ENCODE measurements at places on chromosomes 12 and 14. TPM values are rescaled to one million over a fixed set of nuclear protein-coding genes. Genes with fewer than 3 reads are reported as not detected.

PIWIL1 gene
- polyA plus RNA-seq = 0.08 TPM

- no peak for DNase-seq
Observed at GRCh38 chr12:75774261-75775052, 257.1 kb downstream of the PHLDA1 start.

ALX1 gene
- not detected for polyA plus RNA-seq

DNA sequence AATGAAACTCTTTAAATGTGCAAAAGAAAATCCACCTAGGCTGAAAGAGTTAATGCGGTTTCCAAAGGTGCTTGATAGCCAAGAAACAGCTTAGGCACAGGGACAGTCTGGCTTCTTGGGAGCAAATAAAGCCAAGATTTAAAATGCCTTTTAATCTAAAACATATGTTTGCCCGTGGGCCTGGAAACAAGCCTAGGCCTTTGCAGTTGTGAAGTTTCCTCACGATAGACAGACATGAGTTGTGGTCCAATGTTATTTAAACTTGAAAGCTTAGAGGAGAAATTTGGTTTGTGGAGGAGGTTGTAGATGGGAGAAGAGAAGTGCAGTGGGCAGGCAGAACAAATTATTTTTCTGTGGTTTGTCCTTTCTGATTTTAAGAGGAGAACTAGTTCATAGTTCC is 29.8 kb downstream of the PROX2 start:
- no peak for DNase-seq

GRCh38 chr14:96581902-96582301 is 79.7 kb downstream of the PAPOLA start:
- DNase-seq = no peak

KICS2 gene
- 3.1 TPM for polyA plus RNA-seq

GRCh38 chr12:83432176-83432719 is 745.5 kb downstream of the TMTC2 start:
- DNase-seq = no peak

DNA sequence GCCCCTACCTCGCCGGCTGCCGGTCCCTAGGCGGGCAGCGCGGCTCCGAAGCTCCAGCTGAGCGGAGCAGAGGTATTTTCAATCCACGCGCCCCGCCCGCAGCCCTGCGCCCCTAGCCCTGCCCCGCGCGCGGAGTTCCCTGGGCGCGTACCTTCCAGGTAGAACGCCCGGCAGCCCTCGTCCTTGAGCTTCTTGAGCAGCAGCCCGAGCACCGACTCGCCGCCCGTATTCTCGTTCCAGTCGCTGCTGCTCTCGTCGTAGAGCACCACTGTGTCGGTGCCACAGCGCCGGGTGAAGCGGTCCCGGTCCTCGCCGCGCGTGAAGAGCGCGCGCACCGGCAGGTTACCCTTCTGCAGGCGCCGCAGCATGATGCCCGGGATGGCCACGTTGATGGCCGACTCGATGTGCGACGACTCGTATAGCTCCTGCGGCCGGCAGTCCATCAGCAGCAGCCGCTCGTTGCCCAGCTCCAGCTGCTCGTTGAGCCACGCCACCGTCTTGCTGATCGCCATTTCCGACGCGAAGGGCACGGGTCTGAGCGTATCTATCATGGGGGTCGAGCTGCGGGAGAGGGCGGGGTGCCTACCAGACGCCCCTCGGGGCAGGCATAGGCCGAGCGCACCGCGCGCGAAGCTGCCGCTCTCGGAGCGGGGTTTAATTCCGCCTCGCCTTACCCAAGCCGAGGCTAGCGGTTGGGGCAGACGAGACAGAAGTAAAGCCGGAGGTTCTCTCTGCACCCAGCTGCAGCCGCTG is 636 bp downstream of the DUSP6 start:
- DNase-seq = no peak

GRCh38 chr12:53025250-53025649 is 19.0 kb downstream of the EIF4B start:
- no peak for DNase-seq

SLC10A1 gene
- not detected for polyA plus RNA-seq

DNA sequence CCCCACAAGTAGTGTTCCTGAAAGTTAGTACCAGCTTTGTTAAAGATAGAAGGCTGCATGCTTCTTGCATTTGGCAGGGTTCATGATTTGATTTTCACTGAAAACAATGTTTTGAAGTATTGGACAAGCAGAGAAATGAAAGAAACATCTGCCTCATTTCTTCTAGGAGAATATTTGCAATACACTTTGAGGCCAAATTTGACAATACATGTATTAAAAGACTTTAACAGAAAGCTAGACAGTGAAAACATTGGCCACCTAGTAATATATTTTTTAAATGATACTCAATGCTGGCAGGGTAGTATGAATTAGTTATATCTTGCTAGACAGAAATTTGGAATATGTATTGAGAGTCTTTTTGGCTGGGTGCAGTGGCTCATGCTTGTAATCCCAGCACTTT is 68.5 kb downstream of the GCH1 start:
- no peak for DNase-seq

DIO3 gene
- polyA plus RNA-seq = 3.1 TPM

CEBPE gene
- 0.11 TPM for polyA plus RNA-seq

GRCh38 chr12:91630596-91631293 is 448.1 kb upstream of the DCN start:
- no peak for DNase-seq

GTF2A1 gene
- 16.8 TPM for polyA plus RNA-seq

- no peak for DNase-seq
Observed at GRCh38 chr12:124024263-124024678, 51.3 kb downstream of the ZNF664 start.

DNA sequence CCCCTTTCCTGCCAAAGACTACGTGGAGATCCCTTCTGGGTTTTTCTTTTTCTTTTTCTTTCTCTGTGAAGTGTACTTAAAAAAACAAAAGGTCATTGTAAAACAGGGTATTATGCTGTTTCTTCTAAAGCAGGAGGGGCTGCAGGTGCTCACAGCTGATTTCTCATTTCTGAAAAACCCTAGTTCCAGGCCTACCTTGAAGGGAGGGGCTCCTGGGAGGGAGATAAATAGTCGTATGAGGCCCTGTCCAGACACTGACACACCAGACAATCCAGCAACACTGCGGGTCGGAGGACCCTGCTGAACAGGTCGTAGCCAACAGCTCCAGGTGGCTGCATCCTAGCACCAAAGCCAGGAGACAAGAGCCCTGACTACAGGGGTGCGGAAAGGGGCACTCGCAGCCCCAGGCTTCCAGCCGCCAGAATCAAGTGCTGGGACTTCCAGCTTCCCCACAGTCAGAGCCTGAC is 41.1 kb downstream of the PSMA6 start:
- DNase-seq = no peak

DNA sequence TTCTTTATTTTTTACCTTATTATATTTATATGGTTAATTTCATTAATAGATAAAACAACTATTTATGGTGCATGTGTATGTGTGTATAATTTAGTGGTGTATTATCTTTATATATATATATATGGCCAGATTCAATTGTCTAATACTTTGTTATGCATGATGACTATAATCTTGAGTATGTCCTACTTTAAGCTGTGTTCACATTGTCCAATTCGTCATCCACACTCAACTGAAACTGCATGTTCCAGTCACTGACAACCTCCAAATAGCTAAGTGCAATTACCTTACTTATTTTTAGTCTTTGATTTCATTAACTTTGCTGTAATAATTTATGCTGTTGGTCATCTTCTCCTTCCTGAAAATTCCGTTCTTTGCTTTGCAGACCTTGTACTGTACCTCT is 306.5 kb upstream of the TMTC1 start:
- DNase-seq = no peak

DNA sequence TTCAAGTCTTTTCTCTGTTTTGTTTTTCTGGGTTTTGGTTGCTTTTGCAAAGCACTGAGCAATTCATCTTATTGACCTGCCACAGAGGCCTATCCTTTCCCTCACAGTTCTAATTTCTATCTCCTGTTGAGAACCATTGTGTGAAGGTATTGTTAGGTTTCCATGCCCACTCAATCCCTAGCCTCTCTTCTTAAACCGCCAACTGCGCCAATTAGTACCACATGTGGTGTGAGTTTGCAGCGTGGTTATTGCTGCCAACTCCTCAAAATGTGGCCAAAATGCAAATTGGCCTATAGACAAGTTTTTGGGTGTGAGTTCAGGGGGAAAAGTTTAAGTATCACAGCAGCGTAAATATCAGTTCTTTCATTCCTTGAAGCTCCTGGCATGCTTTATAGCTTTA is 232.6 kb downstream of the FLRT2 start:
- no peak for DNase-seq

GRCh38 chr14:59576332-59577294 is at the start of gene CCDC175:
Gene CCDC175, minus strand, starts transcription at chr14:59576812. Its CDS starts 37 bp downstream, at chr14:59576775.
- peak; percentile 16 for DNase-seq

DNA sequence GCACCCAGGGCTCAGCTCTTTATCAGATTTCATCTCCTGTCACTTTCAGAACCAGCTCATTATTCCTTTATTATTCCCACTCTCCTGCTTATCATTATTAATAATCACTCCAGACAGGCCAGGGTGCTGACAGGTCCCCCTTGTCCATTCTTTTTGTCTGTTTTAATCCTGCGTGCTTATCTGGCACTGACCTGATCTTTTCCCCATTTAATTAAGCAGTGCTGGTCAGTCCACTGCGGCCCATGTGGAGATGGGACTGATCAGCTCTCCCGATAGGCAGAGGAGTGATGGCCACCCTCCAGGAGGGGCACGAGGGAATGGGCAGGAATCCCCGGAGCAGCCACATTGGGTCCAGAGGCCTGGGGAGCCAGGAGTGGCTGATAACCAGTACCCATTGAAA is 55.5 kb upstream of the GPATCH2L start:
- DNase-seq = no peak

CISTR gene
- not detected for polyA plus RNA-seq

EIF4B gene
- polyA plus RNA-seq = 449 TPM

Data from forelimb muscle (tissue), 1 donor.